Choroid plexus epithelial cell (primary cell): ENCODE measurements at places on chromosomes 5 and 9.

- no peak for DNase-seq
Observed at GRCh38 chr5:127596501-127596900, 52.4 kb upstream of the CTXN3 start.

- DNase-seq: no peak
Observed at GRCh38 chr9:135414293-135414692, 65.3 kb upstream of the PPP1R26 start.

GRCh38 chr9:98516897-98517503, 191.7 kb downstream of the GABBR2 start:
- no peak for DNase-seq

DNA sequence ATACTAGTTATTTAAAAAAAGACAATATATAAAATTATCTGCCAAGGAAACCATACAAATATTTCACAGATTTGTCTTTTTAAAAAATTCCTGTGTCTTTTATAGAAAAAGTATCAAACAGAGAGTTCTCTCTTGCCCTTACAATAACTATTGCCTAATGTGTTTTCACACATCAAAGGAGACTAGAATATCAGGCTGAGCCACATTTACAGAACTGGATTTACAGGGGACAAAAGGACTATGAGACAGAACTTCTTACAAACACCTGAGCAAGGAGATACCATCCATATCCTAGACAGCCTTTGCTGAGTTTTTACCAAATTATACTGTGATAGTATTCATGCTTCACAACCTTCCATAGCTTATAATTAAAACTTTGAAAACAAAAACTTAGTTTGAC, 34.2 kb downstream of the TMEM245 start:
- no peak for DNase-seq

GRCh38 chr9:137945581-137945980, 68.0 kb downstream of the CACNA1B start:
- DNase-seq: peak; percentile 1
